ENCODE measurements at places on chromosomes 5 and 9. TPM values are rescaled to one million over a fixed set of nuclear protein-coding genes. Genes with fewer than 3 reads are reported as not detected.

DNA sequence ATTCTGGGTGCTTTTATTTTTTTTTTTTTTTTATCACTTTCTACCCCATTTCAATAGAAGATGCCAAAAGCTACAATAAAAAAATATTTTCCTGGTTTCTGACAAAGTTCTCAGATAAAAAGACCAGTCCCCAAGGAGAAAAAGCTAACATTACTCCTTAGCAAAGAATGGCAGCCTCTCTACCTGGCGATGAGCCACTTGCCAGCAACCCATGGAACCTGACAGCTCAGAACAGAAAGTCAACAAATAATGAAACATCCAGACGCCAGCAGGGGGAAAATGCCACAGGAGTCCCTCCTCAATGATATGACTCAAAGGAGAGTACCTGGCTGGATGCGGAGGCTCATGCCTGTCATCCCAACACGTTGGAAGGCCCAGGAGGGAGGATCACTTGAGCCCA lies 123.2 kb downstream of the MYO10 start:
- no peak for DNase-seq

DNA sequence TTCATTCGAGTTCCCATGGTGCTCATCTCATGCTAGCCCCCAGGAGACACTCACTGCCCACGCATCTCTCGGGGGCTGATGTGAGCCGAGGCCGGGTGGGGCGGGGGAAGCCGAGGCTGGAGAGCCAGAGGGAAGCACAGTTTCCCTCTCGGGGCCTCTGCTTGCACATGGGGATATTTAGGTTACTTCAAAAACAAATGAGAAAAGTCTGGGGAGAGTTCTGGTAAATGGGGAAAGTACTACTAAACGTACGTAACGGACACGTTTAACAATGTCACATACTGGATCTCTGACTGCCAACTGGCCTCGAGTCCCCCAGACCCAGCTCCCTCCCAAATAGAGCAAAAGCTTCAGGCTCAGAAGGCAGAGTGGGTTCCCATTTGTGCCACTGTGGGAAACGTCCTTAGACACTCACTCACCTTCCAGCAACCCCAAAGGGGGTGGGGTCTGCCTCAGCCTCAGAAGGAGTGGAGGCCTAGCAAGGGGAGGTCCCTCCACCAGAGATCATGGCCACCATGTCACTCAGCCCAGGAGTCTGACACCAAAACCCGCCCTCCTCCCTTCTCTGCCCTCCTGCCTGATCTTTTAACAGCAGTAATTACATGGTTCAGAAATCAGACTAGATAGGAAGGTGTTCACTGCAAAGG lies 33.8 kb upstream of the NTNG2 start:
- DNase-seq: no peak

GRCh38 chr5:67200809-67201562 lies 4.4 kb upstream of the CD180 start:
- DNase-seq: no peak

DNA sequence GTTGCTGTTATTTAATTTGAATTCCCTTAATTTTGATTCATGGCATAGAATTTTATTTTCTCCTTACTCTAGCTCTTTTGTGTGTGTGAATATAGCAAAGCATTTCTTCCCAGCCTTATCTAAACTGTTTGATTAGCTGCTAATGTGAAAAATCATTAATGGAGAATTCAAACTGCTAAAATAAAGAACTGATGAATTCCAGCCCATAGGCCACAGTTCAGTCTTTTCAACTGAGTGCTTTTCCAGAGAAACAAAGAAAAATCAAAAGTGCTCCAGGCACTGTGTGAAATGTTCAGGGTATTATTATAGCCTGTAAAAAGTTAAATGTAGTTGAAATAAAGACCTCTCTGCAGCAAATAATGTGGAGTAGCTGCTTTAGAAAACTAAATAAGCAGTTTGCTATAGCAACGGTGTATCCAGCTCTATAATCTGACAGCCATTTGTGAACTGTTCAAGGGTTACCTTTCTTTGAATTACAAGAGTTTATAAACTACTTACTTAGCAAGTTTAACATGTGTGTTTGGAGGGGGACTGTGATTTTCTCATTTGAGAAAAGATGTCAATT lies 123.8 kb downstream of the GIN1 start:
- DNase-seq: no peak

DNA sequence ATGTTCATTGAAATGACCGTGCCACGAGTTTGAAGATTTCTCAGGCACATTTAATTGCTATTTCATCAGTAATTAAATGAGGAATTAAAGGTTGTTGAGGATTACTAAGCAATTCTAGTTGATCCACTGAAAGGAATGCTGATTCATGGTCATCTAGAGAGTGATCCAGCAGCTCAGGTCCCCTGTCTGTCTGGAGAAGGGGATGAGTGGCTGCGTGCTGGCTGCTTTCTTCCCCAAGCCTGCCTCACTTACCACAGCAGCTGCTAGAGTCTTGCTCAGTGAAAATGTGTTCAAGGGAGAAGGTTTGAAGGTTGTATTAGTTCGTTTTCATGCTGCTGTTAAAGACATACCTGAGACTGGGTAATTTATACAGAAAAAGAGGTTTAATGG lies 7.8 kb upstream of the TGFBI start:
- DNase-seq: no peak

DNA sequence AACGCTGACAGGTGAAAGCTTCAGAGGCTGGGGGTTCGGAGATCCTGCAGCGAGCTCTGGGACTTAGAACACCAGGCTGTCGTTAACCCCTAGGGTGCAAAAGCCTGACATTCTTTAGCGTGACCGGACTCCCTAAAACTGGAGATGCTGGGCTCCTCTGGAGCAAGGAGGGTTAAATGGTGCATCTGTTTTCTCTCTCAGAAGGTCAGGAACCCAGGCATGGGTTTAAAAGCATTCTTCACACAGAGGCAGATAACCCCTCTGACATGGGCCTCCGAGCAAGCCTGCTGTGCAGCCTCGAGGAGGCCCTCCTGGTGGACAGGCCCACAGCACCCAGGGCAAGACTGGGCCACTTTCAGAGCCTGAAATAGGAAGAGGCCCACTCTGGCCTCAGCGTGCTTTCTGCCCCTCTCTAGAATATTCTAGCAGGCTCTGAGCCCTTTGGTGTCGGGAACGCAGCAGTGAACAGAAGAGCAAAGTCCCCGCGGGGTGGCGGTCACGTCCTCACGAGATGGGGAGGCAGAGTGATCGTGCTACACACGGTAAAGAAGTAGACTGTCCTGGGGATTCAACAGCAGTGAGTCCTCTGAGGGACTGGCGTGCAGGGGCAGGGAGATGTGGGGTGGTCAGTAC lies 124.8 kb downstream of the COL23A1 start:
- no peak for DNase-seq

DNA sequence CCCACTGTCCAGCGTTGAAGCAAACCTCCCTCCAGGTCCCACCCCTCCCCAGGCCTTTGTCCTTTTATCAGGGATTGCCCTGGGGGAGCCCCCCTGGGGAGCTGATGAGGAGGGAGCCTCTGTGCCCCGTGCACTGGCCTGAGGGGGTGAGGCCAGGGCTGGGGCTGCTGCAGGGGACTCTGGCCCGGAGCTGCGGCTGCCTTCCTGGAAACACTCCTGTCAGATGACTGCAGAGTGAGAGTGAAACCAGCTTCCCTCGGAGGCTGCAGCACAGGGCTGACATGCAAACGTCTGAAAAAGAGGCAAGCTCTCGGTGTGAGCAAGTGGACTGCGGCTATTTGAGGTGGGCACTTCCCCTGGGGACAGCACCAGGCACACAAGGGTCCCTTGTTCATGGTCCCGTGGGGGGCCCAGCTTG lies 4.6 kb upstream of the TRAF2 start:
- no peak for DNase-seq

GRCh38 chr5:37966291-37966690 lies 126.5 kb upstream of the GDNF start:
- DNase-seq: no peak

DNA sequence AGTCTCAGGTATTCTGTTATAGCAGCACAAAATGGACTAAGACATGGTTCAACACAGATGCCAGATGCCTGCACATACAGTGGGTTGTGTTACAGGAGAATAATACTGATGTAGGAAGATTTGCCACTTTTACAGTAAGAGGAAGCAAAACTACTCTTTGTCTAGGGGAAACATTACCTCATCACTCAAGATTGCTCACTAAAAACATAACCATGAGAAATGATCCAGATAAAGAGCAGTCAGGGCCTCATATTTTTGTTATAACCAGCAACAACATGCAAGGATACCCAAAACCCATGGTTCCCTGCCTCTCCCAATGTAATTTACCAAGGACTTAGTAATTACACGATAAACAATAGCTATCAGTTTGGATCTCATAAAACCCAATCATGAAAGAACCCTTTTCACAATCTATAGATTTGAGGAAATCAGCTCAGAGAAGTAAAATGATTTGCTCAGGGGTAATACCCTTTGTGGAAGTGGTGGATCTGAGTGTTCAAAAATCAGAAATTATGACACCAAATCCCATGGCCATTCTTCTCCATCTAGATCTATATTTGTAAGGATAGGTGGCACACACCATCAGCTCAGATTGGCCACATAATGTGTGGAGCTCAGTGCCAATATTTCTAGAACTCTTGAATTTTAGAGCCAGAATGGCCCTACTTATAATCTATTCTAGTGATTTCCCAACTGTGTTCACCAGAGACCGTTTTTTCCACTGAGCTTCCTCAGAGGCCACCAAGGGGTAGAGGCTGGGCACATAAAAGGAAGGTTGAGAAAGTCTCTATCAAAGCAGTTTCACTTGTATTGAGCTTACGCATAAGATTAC lies 27.8 kb downstream of the DPYSL3 start:
- no peak for DNase-seq

DNA sequence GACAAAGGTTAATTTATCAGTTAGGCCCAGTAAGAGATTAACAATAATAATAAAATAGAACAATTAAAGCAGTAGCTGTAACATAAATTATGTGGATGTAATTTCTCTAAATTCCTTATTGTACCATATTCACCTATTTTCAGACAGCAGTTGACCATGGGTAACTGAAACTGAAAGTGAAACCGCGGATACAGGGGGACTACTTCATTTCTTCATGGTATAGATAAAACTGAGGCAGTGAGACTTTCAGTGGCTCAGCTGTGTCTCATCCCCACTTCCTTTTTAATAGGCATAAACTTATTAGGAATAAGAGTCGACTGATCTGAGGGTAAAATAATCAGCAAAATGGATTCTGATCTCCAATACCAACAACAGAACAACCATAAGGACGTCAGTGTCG lies 174.0 kb upstream of the WWC1 start:
- DNase-seq: no peak

DNA sequence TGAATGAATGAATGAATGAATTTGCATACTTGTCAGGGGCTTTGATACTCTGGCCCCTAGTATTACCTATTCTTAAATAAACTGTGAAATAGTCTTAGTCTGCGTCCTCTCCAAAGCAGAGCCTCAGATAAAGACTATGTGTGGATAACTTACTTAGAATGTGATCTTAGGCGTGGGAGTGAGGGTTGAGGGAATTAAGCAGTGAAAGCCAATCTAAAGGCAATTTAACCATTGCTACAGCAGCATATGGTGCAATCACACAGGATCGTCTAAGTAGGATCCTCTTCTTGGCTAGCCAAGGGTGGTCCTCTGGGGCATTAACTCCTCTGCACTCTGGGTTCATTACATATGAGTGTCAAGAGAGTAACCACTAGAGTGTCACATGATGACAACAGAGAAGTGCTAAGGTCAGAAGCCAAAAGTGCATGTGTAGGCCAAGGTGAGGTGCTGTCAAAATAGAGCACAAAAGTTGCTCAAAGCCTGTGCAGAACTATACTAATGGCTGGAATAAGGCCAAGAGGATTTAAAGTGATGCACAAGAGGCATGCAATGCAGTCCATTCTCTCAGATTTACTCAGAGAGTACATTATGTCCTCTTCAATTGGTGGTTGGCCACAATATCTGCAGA lies 274.4 kb upstream of the SEMA6A start:
- no peak for DNase-seq

- DNase-seq: no peak
Measured at GRCh38 chr5:21774281-21774680, 1078.9 kb downstream of the CDH12 start.

DNA sequence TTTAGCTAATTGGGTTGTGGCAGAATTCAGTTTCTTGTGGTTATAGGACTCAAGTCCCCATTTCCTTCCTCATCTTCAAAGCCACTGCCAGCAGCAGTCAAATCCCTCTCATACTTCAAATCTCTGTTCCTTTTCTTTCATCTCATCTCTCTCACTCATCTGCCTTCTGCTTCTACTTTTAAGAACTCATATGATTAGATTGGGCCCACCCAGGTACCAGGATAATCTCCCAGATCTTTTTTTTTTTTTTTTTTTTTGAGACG lies 8.0 kb upstream of the REEP5 start:
- DNase-seq: no peak

GRCh38 chr9:4287386-4287785 lies 12.5 kb downstream of the GLIS3 start:
- no peak for DNase-seq

GRCh38 chr5:132011622-132012343 lies at the start of gene ACSL6:
ACSL6 (minus strand) TSS chr5:132011658; CDS start chr5:132011553, 105 bp downstream.
- DNase-seq: no peak

DNA sequence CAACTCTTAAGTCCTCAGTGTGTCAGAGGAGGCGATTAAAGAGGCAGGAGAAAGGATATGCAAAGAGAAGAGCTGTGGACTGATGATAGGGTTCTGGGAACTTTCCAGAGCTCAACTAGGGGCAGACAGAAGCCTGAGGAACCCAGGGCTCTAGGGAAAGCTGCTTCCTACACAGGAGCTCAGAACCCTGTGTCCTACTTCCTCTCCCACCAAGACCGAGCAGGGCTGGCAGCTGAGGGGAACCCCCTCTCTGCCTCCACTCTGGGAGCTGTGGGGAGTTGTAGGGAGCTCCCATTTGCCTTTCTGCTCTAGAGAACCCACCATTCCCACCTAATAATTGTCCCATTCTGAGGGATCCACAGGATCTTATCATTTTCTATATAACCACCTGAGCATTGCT lies 674.3 kb downstream of the ACTL7B start:
- no peak for DNase-seq

DNA sequence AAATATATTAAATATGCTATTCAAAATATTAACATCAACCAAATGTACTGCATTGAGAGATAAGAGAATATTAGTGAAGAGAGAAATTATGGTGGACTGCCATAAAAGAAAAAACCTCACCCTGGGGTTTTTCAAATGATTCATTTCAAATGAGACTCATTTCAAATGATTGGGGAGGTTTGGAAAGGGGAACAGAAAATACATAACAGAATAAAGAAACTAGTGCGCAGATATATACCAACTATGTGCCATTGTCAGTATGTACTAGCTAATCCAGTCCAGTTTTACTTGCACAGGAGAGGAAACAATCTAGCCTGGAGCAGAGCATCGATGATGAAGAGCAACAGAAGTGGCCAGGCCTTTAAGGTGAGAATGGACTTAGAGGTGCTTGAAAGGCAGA lies 651.6 kb upstream of the RORB start:
- DNase-seq: no peak

GRCh38 chr9:19926774-19927173 lies 137.9 kb upstream of the SLC24A2 start:
- DNase-seq: no peak

Gene UBE2R2
- 21.3 TPM for total RNA-seq

Gene TLX3
- not detected for total RNA-seq

Gene KCNV2
- not detected for total RNA-seq

Gene NUTM2G
- not detected for total RNA-seq

Gene KCTD16
- 0.27 TPM for total RNA-seq

Gene IL3
- not detected for total RNA-seq

Gene TAF11L5
- total RNA-seq: not detected

Gene VAV2
- 11.5 TPM for total RNA-seq

Measured in thoracic aorta (tissue), 2 donors.